ENCODE measurements at places on chromosomes 2 and 18.
A peak's percentile ranks its signal among the peaks of the same experiment; 100 is the strongest.

GRCh38 chr2:101508636-101509035, 33.7 kb upstream of the RFX8 start:
- no peak for DNase-seq

- DNase-seq = peak; percentile 70
Measured at GRCh38 chr2:168118733-168119514, 128.5 kb downstream of the STK39 start.

DNA sequence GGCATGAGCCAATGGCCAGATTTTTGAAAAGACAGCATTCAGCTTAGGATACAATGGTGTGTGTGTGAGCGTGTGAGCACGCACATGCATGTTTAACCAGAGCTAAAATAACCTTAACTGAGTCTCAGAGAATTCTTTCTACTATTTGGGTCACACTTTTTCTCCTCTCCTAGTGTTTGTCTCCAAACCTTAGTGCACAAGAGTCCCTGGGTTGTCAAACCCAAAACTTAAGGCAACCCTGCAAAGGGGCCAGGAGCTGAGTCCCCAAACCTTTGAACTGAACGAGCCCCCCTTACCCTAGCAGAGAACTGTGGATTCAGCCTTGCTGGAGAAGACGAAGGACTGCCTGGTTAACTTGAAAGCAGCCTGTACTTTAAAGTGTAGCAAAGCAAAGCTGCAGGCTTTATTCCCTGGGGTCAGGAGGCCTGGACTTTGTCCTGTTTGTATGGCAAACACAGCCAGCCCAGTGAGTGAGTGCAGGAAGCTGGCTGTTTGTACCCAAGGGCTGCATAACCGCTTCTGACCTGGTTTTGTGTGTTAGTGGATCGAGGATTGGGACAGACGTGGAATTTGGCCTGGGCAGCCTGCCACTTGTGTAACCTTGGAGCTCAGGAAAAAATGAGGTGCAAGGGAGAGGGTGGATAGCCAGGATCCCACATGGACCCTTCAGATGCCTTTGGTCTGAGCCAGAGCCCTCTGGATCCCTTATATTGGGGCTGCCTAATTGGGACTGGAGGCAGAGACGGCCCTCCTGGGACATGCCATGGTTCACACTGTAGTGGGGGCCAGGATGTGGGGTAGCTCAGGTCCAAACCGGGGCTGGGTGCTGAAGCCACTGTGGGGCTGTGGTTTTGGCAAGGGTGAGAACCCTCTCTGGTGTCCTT, 6.4 kb upstream of the PSMD1 start:
- DNase-seq = no peak

DNA sequence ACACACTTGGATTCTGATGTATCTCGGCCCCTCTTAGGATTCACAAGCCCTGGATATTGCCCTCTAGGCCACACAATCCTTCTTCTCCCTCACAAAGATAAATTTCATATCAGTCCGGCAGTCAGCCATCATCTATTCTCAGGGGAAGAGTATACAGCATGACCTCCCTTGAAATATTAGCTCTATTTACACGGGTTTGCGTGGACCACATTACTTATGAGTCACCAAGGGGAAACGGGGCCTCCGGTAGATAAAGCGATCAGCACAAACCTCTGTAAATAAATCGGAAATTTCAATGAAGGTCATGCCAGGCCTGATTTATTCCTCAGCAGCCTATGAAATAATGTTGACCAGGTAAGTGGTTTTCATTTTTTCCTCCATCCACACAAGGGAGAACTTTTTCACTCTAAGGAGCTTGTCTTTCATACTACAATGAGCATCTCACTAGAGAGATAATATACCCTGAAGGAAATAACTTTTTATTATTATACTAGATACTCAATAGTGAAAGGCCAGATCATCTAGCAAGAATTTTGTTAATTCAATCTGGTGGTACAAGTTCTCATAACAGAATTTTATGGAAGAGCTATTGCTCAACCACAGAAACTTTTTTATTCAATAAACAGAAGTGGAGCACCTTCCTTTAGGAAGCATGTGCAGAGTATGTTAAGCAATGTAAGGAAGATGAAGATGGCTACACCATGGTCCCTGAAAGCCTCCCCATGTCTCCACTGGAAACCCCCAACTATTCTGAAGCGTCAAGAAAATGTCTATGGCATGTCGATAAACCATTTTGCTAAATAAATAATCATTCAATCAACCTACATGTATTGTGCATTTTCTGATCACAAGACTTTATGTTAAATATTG, 125.2 kb upstream of the PIK3C3 start:
- no peak for DNase-seq

DNA sequence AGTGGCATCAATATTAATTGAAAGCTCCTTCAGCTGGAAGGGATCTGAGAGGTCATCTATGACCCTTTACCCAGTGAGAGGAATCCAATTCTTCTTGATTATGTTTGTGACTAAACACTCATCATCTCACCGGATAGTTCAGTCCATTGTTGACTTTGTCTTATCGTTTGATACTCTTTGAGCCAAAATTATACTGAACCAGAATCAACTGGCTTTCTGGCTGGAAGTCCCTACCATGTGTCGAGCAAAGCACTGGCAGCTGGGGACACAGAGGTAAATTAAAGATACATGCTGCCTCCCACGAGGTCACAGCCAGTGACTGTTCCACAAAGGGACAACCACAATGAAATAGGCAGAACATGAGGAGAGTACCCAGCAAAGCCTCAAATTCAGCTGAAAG, 91.4 kb upstream of the FHL2 start:
- DNase-seq = no peak

GRCh38 chr2:45045706-45046105, 36.5 kb upstream of the SIX2 start:
- no peak for DNase-seq

DNA sequence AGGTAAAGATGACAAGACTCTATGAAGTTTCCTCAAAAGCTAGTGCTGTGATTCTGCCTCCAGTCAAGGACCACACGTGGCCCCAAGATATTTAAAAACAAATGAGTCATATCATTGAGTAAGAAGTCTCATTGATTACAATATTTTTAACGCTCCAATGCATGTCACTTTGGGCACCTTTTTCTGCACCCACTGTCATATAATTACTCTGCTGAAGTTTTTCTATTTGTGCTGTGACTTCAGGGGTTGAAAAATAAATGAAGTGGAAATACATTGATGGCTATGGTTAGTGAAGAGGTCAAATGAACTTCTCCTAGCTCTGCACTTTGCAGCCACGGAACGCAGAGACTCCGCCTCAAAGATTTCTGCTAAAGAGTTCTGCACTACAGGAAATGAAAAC, 344.3 kb upstream of the KYNU start:
- DNase-seq = no peak

- no peak for DNase-seq
Measured at GRCh38 chr2:111194835-111195621, 74.3 kb downstream of the BCL2L11 start.

DNA sequence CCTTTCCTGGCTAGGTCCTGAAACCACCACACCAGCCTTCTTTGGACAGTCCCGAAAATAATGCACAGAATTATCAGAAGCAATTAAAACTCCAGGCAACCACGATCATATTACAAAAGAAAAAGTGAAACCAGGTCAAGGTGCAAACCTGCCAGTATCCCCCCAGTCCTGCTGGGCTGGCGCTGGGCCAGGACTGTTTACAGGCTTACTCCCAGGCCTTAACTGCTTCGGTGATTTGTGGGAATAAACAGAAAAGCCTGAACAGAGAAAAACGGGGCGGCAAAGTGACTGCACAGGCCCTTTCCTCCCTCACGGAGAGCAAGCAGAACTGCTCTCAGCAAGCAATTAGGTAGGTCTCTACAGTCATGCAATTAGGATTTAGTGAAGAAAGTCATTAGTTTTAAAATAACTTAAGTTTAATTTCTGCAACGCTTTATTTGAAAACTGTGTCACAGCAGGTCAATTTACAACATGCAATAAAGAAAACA, 1.3 kb downstream of the HDAC4 start:
- DNase-seq = no peak

- DNase-seq = no peak
Measured at GRCh38 chr2:84301717-84302116, 157.4 kb downstream of the SUCLG1 start.

DNA sequence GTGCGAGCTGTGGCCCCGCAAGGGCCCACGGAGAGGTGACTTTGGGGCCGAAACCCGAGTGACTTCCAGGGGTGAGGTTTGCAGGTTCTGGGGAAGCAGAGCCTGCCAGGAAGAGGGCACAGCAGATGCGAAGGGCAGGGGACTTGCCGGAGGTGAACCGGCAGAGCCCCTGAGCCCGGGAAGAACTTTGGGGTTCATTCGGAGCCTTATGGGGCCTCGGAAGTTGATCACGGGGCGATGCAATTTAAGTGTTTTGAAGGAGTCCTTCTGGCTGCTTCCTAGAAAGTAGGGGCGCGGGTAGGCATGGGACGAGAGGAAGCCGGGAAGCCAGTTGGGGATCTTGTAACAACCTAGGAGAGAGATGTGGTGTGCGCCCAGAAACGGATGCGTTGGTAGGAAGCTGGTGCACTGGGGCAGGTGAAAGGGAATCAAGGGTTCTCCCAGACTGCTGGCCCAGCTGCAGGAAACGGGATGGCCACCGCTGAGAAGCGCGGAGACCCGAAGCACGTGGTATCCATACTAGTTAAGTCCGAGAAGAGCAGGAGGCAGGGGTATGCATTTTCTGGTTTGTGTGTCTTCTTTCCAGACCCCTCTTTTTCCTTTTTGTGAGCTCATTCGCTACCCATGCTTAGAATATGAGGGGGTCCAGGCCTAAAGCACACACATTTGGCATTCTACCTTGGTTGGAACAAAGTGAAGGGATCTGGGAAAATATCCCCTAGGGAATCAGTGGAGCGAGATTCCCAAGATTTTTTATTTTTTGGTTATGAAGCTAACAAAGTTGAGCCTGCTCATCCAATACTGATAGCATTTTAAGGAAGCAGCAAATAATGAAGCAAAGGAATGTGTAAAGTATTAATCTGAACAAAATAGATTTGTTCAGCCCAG, 758 bp downstream of the SCLY start:
- peak; percentile 74 for DNase-seq

DNA sequence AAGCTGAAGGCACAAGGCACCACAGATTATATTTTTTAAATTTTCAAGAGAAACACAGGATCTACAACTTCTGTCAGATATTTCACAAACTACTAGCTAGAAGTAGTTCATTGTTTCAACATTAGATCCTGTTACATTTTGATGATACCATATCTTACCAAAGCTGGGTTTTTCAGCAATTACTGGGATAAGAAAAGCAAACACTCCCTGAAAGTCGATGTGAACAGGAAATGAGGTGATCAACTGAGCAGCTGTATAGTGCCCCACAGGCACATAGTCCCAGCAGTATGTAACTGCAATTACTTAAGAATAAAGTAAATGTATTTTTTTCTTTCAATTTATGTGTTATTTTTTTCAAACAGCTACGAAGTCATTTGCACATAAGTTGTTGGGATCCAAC, 103.5 kb downstream of the DNER start:
- DNase-seq = no peak

GRCh38 chr2:46350029-46350689, 53.0 kb downstream of the EPAS1 start:
- DNase-seq = no peak

GRCh38 chr2:127674241-127675209, 805 bp downstream of the LIMS2 start:
- DNase-seq = no peak

DNA sequence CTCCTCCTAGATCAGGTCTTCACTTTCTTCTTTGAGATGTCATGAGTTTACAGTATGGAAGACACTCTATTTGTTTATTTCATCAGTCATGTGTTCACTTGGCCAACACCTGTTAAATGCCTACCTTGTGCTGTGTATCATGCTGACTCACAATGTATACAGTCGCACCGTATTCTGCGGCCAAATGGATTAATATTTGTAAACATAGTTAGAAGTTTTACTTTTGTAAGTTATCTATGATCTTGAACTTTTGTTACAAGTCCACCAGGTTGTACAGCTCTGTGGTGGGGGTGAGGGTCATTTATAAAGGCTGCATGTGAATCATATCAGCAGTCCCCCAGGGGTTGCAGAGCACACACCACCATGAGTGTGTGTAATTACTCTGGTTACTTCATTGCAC, 408.7 kb upstream of the NRP2 start:
- no peak for DNase-seq

DNA sequence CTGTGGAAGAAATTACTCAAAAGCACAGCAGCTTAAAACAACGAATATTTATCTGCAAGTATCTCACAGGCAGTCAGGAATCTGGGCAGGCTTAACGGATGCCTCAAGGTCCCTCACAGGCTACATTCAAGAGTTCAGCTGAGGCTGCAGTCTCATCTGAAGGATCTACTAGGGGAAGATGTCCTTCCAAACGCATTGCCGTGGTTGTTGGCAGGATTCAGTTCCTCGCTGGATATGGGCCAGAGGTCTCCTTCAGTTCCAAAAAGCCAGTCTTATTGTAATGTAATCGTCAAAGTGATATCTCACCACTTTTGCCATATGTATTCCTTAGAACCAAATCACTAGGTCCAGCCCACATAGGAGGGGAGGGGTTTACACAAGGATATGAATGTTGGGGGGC, 98.2 kb upstream of the EPAS1 start:
- DNase-seq = no peak

DNA sequence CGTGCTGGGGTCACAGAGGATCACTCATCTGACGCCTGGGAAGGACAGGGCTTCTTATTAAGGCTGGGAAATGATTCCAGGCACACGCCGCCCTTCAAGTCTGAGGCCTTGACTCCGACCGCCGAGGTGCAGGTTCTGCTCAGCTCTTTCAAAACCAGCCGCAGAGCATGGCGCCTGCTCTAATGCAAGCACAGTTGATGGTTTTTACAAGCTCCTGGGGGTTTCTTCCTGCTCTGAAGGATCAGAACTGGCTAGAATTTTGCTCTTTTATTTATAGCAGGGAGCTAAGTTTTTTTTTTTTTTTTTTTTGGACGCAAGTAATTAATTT, 32.0 kb downstream of the CDCA7 start:
- no peak for DNase-seq

DNA sequence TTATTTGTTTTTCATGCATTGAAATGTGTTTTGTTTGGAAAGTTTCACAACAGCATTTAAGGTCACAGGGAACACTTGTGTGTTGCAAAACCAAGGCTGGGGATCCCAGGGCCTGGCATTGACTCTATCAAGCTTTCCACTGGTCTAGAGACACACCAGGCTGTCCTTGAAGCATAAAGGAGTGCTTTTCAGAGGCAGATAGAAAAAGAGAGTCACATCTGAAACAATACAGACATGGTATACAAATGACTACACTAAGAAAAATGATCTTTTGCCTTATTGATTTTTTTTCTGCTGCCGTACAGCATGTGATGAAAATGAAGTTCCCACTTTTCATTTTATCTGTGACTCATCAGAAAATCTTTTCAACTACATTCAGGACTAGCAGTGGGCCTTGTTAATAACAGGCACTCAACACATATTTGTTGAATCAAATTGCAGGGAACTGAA, 61.9 kb upstream of the ZCCHC2 start:
- DNase-seq = no peak

- no peak for DNase-seq
Measured at GRCh38 chr2:160751021-160751420, 257.4 kb upstream of the RBMS1 start.
